Tracheal epithelial cell (primary cell): ENCODE measurements at places on chromosomes 12 and 14. TPM values are rescaled to one million over a fixed set of nuclear protein-coding genes. Genes with fewer than 3 reads are reported as not detected.

Gene SSPN
- total RNA-seq, result 1.5 and 3.4 TPM in 2 replicates

Gene GLT8D2
- 0.43 and 2.9 TPM in 2 replicates for total RNA-seq

Gene AMDHD1
- not detected in 2 replicates for total RNA-seq

Gene EEA1
- 11.3 and 12.4 TPM in 2 replicates for total RNA-seq

Gene EXOC3L4
- 0.48 TPM in 1 of 2 replicates, not detected in the other for total RNA-seq

Gene TAS2R42
- total RNA-seq, result not detected in 2 replicates

Gene ALG10
- 6.2 and 8.0 TPM in 2 replicates for total RNA-seq

Gene EMP1
- 13.4 and 30.6 TPM in 2 replicates for total RNA-seq

Gene TBC1D30
- 0.72 and 4.0 TPM in 2 replicates for total RNA-seq

Gene AKAP6
- total RNA-seq, result 2.7 and 2.8 TPM in 2 replicates

Gene HOXC12
- total RNA-seq, result not detected in 2 replicates

Gene PROX2
- total RNA-seq, result under 0.01 TPM in 1 of 2 replicates, not detected in the other

Gene LHX5
- 0.21 and 0.24 TPM in 2 replicates for total RNA-seq

Gene PITPNM2
- total RNA-seq, result 1.7 TPM in 2 replicates

Gene CCDC88C
- total RNA-seq, result 14.7 and 21.7 TPM in 2 replicates

Gene FAM186B
- total RNA-seq, result under 0.01 and 0.48 TPM in 2 replicates

Gene LRRK2
- total RNA-seq, result 0.96 and 1.1 TPM in 2 replicates

Gene GARIN6
- not detected in 2 replicates for total RNA-seq

Gene ZDHHC22
- not detected in 2 replicates for total RNA-seq

Gene TRHDE
- total RNA-seq, result 2.7 TPM in 1 of 2 replicates, not detected in the other

Gene SYCP3
- 0.24 TPM in 1 of 2 replicates, not detected in the other for total RNA-seq

Gene DLGAP5
- 0.43 and 2.7 TPM in 2 replicates for total RNA-seq

Gene CPM
- total RNA-seq, result 7.5 and 19.8 TPM in 2 replicates

Gene GZMB
- total RNA-seq, result 0.21 TPM in 1 of 2 replicates, not detected in the other

Gene PLD4
- total RNA-seq, result not detected in 2 replicates

Gene CCDC184
- not detected in 2 replicates for total RNA-seq

Gene TAS2R13
- 0.48 and 0.64 TPM in 2 replicates for total RNA-seq

Gene SERPINA4
- total RNA-seq, result 0.24 TPM in 1 of 2 replicates, not detected in the other

Gene PTPRB
- total RNA-seq, result 0.21 and 2.2 TPM in 2 replicates

Gene SOAT2
- total RNA-seq, result not detected in 2 replicates

Gene C14orf39
- 1.3 and 1.7 TPM in 2 replicates for total RNA-seq

Gene CCDC196
- total RNA-seq, result not detected in 2 replicates

Gene PCBP2
- total RNA-seq, result 176 and 182 TPM in 2 replicates

Gene SMIM41
- total RNA-seq, result not detected in 2 replicates

Gene ABCD4
- 19.0 and 21.0 TPM in 2 replicates for total RNA-seq

Gene RPGRIP1
- not detected in 2 replicates for total RNA-seq

Gene SLC38A6
- total RNA-seq, result 12.6 and 19.3 TPM in 2 replicates

Gene SERPINA12
- not detected in 2 replicates for total RNA-seq

Gene CFAP251
- total RNA-seq, result 16.4 and 21.5 TPM in 2 replicates

Gene DHRS2
- total RNA-seq, result not detected in 2 replicates

Gene SLC6A15
- total RNA-seq, result 31.8 and 69.7 TPM in 2 replicates

Gene MANSC4
- total RNA-seq, result not detected in 2 replicates

Gene SERPINA9
- total RNA-seq, result not detected in 2 replicates

Gene OVCH1
- under 0.01 TPM in 1 of 2 replicates, not detected in the other for total RNA-seq

Gene OR4K13
- not detected in 2 replicates for total RNA-seq

Gene TAS2R7
- total RNA-seq, result not detected in 2 replicates

Gene CCT2
- 263 and 284 TPM in 2 replicates for total RNA-seq

Gene ITGA7
- total RNA-seq, result 0.43 and 1.7 TPM in 2 replicates

Gene NRDE2
- total RNA-seq, result 5.5 and 7.0 TPM in 2 replicates

Gene GNB3
- total RNA-seq, result 0.24 TPM in 1 of 2 replicates, not detected in the other

Gene GPHN
- total RNA-seq, result 7.2 and 27.7 TPM in 2 replicates

Gene CLEC4E
- total RNA-seq, result 17.4 TPM in 1 of 2 replicates, not detected in the other
